ENCODE measurements at places on chromosomes 6 and 20.

DNA sequence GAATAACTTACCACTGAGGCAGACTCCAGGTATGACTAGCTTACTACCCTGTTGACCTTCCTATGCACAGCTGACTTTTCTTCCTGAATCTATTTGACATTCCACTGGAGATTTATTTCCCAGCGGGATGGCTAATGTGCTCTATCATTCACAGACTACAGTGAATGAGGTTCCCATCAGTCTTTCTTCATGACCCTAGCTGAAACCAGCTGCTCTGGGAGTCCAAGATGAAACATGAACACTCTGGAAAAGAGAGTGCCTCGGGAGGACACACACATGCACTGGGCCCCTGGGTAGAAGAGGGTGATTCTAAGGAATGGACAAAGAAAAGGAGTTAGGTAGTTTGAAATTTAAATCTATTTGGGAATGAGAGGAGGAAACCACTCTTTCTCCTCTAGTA lies 82.6 kb upstream of the DST start:
- DNase-seq: no peak

DNA sequence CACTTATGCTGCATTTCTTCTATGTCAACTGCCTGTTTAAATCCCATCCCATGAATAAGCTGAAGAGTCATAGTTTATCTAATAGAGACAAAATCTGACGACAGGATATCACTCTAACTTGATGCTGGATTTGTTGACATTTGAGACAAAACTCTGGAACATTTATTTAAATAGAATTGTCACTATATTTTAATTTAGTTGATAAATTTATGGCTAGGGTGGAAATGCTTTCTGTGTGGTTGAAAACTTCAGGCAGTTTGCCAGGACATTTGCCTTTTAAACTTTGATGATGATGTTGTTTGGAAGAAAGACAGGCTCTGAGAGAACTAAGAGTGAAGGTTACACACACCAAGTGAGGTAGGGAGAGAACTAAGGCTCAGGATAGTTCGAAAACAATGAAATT lies 68.1 kb downstream of the GJA1 start:
- no peak for DNase-seq

- no peak for DNase-seq
These were observed 42.2 kb upstream of the CEP85L start for GRCh38 chr6:118693562-118693961.

DNA sequence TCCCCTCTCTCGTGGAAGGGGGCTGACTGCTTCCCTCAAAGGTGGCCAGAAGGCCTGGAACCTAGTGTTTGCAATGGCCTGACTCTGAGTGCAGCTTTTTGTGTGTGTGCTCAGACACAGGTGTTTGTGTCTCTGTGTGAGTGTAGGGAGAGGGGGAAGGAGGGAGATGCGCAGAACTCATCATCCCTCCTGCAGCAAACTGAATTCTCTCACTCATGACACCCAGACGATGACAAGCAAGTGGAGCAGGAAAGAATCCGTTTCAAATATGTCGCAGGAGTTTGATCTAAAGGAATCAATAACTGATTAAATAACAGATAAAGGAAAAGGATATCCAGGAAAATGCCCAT lies 101.4 kb downstream of the TNFAIP3 start:
- DNase-seq: no peak

GRCh38 chr20:31717478-31718201 lies 5.0 kb downstream of the BCL2L1 start:
- DNase-seq: no peak

- no peak for DNase-seq
These were observed 31.9 kb downstream of the ANKRD60 start for GRCh38 chr20:58196402-58197184.

GRCh38 chr20:8287340-8287739 lies 155.3 kb downstream of the PLCB1 start:
- no peak for DNase-seq

- DNase-seq: no peak
These were observed 2.6 kb upstream of the TFAP2C start for GRCh38 chr20:56626367-56627121.

DNA sequence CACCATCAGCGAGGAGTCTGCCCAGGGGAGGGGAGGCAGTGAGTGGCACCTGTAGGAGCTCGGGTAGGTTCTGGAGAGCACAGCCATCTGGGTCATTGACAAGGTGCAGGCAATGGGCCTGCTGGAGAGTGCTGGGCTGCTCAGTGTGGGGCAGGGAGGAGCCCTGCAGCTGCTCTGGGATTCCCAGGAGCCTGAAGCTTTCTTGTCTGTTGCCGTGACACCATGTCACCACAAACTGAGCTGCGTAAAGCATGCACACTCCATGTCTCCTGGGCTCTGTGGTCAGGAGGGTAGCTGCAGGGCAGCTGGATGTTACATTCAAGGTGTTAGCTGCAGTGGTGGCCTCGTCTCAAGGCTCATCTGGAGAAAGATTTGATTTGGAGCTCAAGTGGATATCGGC lies 4.5 kb upstream of the SLC22A1 start:
- no peak for DNase-seq

- DNase-seq: no peak
These were observed 636 bp downstream of the SRF start for GRCh38 chr6:43171707-43172103.

DNA sequence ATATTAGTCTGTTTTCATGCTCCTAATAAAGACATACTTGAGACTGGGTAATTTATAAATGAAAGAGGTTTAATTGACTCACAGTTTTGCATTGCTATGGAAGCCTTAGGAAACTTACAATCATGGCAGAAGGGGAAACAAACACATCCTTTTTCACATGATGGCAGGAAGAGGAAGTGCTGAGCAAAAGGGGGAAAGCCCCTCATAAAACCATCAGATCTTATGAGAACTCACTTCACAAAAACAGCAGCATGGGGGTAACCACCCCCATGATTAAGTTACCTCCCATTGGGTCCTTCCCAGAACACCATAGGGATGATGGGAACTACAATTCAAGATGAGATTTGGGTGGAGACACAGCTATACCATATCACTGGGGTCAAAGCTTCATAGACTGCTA lies 254.2 kb downstream of the ERMARD start:
- DNase-seq: no peak

- DNase-seq: peak; percentile 12
These were observed 6.1 kb downstream of the PLAGL2 start for GRCh38 chr20:32201296-32201976.

DNA sequence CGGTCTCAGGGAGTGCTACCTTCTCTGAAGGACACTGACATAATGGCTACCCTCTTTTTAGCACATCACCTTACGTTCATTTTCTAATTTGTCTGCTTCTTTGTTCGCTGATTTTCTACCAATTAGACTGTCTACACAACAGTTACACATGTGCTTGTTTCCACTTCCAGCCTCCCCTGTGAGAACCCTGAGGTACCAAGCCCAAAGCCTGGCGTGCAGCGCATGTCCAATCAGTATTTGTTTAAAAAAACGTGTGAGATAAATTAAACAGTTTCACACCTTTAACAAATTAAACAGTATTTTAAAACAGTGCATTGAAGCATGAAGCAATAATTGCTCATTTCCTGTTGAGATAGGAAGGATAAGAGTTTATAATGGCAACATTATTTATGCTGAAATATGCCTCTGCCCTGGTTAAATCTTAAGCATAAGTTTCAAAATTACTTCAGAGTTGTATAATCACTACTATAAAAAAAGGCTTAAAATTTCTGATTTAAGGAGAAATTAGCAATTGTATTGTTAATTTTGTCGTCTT lies 88.9 kb downstream of the MAP3K5 start:
- DNase-seq: no peak

- DNase-seq: no peak
These were observed 52.5 kb downstream of the EDN1 start for GRCh38 chr6:12342664-12343063.

DNA sequence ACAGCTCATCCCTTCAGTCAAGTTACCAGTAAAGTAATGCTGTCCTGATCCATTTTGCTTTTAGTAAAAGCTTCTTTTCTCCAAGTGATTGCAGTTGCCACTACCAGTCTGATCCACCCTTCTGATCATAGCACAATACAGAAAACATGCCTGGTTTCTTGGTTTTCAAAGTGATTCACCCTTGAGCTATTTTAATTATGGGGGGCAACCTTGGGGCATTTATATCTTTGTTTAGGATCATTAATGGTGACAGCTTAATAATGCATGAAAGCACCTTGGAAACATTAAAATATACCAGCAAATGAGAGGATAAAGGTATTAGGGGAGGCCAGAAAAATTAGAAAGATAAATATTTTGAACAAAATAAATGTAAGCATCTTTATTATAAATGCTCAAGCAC lies 38.4 kb downstream of the LRRC1 start:
- no peak for DNase-seq

GRCh38 chr6:131946992-131947955 lies 3.9 kb downstream of the CCN2 start:
- DNase-seq: no peak

GRCh38 chr6:126888727-126889725 lies 229.4 kb upstream of the RSPO3 start:
- no peak for DNase-seq

- no peak for DNase-seq
These were observed 1.6 kb upstream of the TOMM6 start for GRCh38 chr6:41785689-41786450.

- no peak for DNase-seq
These were observed 25.1 kb upstream of the TRIM26 start for GRCh38 chr6:30238178-30238795.

DNA sequence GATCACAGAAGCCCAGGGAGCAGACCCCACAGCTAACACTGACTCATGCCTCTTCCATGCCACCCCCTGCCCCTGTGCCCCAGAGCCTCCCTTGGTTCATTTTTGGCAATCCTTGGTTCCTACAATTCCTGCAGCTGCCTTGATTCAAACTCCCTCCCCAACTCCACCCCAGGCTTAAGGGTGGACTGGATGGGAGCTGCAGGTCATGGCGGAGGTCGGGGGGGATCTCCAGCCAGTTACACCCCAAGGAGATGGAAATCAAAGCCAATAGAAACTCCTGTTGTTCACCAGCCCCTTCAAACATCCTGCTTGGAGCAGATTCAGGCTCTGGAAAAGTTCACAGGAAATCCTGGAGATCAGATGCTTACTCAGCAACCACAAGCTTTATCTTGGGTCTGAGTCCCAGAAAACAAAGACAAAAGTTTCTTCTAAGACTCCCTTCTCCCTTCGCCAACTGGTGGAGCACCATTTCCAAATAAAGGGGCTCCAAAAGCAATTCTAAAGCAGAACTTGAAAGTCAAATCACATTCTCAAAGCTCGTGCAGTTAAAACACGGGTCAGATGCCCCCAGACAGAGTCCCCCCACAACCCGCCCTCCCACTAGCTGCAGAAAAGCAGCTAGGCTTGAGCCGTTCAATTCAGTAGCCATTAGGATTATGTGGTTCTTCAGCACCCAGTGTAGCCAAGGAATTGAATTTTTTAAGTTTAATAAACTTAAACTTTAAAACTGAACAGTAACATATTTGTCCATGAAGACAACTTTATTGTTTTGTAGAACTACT lies 149.5 kb downstream of the ANKRD60 start:
- DNase-seq: peak; percentile 35

- no peak for DNase-seq
These were observed 19.1 kb downstream of the NKX2-4 start for GRCh38 chr20:21378259-21378658.

DNA sequence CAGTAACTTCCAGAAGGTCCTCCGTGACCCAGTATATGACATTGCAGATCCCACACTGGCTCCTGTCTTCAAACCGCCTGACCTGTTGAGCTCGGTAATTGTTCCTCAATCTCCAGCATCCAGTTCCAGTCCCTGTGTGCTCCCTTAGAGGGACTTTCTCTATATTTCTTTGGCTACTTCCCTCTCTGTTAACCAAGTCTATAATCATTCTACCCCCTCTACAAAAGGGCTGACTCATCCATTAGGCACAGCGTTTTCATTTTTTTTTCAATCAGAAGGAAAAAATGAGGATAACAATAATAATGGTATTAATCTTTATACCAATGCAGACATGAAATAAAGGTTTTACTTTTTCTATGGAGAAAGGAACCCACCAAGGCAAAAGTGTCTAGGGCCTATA lies 69.3 kb downstream of the FAM229B start:
- no peak for DNase-seq

- DNase-seq: no peak
These were observed 18.6 kb upstream of the SPDEF start for GRCh38 chr6:34574647-34575293.

- DNase-seq: no peak
These were observed 561.4 kb downstream of the PKHD1 start for GRCh38 chr6:51526049-51526448.

- no peak for DNase-seq
These were observed 23.1 kb downstream of the TGM2 start for GRCh38 chr20:38141889-38142494.

DNA sequence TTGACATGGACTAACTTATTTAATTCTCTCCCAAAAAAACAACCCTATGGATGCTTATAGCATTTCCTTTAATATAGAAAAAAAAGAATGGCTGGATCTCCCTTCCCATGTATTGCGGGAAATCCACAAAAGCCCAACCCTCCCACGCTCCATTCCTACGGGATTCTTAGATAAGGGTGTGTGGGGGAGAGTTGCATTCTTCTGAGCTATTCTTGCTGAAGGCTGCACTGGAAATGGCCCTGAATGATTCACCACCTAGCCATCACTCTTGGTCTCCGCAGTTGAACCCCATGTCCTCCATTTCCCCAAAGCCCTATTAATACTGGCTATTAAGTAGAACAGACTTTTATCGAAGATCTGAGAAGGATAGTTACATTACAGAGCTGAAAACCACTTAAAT lies 41.9 kb upstream of the ADGRF5 start:
- peak; percentile 97 for DNase-seq

- DNase-seq: no peak
These were observed 28.1 kb upstream of the FOXP4 start for GRCh38 chr6:41518118-41518517.

- no peak for DNase-seq
These were observed 35.0 kb upstream of the CD93 start for GRCh38 chr20:23120936-23121750.

GRCh38 chr6:39347906-39348585 lies 25.5 kb upstream of the KCNK16 start:
- DNase-seq: peak; percentile 37

- peak; percentile 73 for DNase-seq
These were observed 240.7 kb downstream of the ARID1B start for GRCh38 chr6:157017861-157018260.

- no peak for DNase-seq
These were observed 1.3 kb downstream of the TRIM26 start for GRCh38 chr6:30211899-30212298.

- no peak for DNase-seq
These were observed 24.0 kb downstream of the JAG1 start for GRCh38 chr20:10649797-10650160.
